ENCODE measurements at places on chromosomes 13 and 19.

DNA sequence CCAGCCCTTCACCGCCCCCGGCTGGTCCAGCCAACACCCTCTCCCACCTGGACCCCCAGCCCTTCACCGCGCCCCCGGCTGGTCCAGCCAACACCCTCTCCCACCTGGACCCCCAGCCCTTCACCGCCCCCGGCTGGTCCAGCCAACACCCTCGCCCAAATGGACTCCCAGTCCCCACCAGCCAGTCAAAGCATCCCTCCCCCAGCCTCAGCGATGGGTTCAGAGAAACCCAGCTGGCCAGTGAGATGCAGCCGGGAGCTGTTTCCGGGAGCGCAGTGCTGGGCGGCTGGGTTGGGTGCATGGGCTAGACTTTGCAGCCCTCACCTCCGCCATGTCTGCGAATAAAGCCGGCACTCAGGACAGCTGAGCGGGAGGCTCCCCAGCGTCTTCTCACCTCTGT, 6.5 kb upstream of the CDC34 start:
- no peak for DNase-seq

DNA sequence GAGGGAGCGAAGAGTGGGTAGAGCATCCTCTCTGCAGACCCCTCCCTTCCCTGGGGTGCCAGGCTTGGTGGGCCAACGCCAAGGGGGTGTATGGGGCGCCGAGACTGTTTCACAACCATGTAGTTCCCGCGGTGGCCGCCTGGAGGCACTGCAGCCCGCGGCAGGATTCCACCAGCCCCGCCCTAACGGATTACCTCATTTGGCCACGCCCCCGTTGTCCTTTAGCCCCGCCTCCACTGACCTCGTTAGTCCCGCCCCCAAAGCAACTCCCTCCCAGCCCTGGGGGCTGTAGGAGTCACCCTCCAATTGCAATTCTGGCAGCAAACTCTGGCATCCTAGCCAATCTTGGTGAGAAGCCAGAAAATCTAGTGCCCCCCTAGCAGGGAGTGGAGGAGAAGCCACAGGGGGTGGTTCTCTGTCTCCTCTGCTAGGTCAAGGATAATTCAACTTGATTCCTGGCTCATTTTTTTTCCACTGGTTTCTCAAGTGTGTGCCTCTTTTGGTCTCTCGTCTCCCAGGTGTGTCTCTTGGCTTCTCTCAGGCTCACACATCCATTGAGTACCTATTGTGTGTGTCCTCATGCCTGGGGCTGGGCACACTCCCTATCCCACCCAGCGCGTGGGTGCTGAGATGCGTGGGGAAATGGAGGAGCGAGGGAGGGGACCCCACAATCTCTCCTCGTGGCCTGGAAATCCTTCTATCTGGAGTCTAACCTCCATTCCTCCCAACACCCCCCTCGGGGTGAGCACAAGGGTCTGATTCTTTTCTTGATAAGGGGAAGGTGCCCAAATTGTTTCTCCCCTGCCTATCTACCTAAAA, 2.0 kb downstream of the OLFM2 start:
- DNase-seq: no peak

- no peak for DNase-seq
Observed at GRCh38 chr13:110798081-110798994, 84.8 kb downstream of the ING1 start.

- DNase-seq: no peak
Observed at GRCh38 chr13:71712988-71713653, 153.9 kb downstream of the DACH1 start.

DNA sequence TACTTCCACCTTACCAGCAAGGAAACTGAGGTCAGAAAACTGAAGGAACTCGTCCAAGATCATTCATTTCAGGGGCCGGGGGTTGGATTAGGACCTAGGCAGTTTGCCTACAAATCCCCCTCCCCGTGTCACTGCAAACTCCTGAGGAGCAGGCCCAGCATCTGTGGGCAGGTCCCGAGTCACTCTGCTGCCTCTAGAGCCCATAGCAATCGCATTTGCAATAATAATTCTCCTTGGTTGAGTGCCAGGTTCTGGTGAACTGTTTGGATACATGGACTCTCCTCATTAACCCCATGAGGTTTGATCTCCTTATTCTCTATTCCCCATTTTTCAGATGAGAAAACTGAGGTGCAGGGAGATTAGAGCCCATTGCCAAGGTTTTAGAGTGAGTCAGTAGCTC, 903 bp downstream of the PIN1 start:
- no peak for DNase-seq

DNA sequence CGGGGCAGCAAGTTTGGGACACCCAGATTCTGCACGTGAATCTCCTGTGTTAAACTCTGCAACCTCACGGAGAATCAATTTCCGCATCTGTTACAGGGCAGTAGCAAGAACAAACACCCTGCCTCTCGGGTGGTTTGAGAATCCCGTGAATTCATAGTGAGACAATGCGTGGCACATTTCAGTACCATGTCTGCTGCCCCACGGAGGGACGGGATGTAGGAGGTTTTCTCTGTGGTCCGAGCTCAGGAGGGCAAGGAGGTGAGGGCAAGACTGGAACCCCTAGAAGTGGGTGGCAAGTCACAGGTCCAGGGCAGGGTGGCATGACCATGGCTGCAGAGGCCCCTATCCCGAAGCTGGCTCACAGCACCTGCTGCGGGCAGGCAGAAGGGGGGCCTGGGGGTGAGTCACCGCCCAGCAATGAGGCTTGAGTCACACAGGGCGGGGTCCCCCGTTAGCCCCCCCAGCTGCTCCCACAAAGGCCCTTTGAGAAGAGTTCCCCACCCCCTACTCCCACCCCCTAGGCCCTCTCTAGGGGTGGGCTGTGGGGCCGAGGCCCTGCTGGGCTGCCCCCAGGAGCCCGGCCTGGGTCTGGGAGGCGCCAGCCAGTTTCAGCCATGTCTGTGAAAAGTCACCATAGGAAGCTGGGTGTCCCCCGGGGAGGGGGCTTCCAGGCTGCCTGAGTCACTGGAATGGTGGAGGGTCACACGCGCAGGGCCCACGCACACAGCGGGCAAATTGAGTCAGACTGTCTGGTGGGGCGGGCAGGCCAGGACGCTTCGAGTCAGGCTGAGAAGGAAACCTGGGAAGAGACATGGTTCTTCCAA, 25.8 kb upstream of the NANOS3 start:
- peak; percentile 83 for DNase-seq

GRCh38 chr13:94705081-94706030, 7.0 kb downstream of the SOX21 start:
- DNase-seq: no peak

Measured in AG09319 (cell line).